ENCODE measurements at places on chromosomes 5 and 9. TPM values are rescaled to one million over a fixed set of nuclear protein-coding genes. Genes with fewer than 3 reads are reported as not detected.

SLC45A2 gene
- total RNA-seq: 0.14 TPM

PFN3 gene
- not detected for total RNA-seq

TAF11L10 gene
- total RNA-seq: not detected

IFNA13 gene
- not detected for total RNA-seq

PHF24 gene
- total RNA-seq: under 0.01 TPM

ZNF658 gene
- total RNA-seq: 4.9 TPM

IFNK gene
- not detected for total RNA-seq

TAF11L4 gene
- not detected for total RNA-seq

RMRP gene
- total RNA-seq: 90,129 TPM

DIPK1B gene
- total RNA-seq: 1.00 TPM

TMEM141 gene
- 57.2 TPM for total RNA-seq

MSMP gene
- not detected for total RNA-seq

GLIPR2 gene
- 43.8 TPM for total RNA-seq

FRRS1L gene
- total RNA-seq: 0.09 TPM

AP3B1 gene
- total RNA-seq: 51.7 TPM

NRG2 gene
- total RNA-seq: 0.28 TPM

PRDM9 gene
- not detected for total RNA-seq

GABRA6 gene
- total RNA-seq: not detected

PRLR gene
- total RNA-seq: 0.18 TPM

ANKRA2 gene
- 15.3 TPM for total RNA-seq

PCDHGB4 gene
- total RNA-seq: 27.5 TPM

ANKRD31 gene
- 0.14 TPM for total RNA-seq

WDR36 gene
- total RNA-seq: 49.2 TPM

IRX1 gene
- not detected for total RNA-seq

DDX4 gene
- total RNA-seq: not detected

DROSHA gene
- total RNA-seq: 40.5 TPM

PCDHGA1 gene
- total RNA-seq: 1.1 TPM

ZNF300 gene
- 4.6 TPM for total RNA-seq

PTGS1 gene
- total RNA-seq: 52.2 TPM

IL7R gene
- 6.4 TPM for total RNA-seq

STKLD1 gene
- 0.55 TPM for total RNA-seq

TLX3 gene
- not detected for total RNA-seq

ELL2 gene
- 59.6 TPM for total RNA-seq

LHX6 gene
- total RNA-seq: not detected

MLLT3 gene
- total RNA-seq: 39.3 TPM

OBP2B gene
- total RNA-seq: not detected

SMC5 gene
- 30.6 TPM for total RNA-seq

MLANA gene
- not detected for total RNA-seq

ANKRD34B gene
- total RNA-seq: not detected

SIL1 gene
- total RNA-seq: 113 TPM

ADAMTSL2 gene
- 2.3 TPM for total RNA-seq

ABL1 gene
- total RNA-seq: 68.1 TPM

CD274 gene
- 2.2 TPM for total RNA-seq

PCDHGA4 gene
- total RNA-seq: 4.5 TPM

ZFP37 gene
- total RNA-seq: 2.3 TPM
